ENCODE measurements at places on chromosomes 2 and 18.

GRCh38 chr2:66522611-66523376 is 87.9 kb downstream of the MEIS1 start:
- no peak for DNase-seq

- peak; percentile 13 for DNase-seq
Observed at GRCh38 chr18:11767935-11768334, 78.9 kb downstream of the GNAL start.

GRCh38 chr2:118667348-118667747 is 180.1 kb downstream of the EN1 start:
- DNase-seq: peak; percentile 57

DNA sequence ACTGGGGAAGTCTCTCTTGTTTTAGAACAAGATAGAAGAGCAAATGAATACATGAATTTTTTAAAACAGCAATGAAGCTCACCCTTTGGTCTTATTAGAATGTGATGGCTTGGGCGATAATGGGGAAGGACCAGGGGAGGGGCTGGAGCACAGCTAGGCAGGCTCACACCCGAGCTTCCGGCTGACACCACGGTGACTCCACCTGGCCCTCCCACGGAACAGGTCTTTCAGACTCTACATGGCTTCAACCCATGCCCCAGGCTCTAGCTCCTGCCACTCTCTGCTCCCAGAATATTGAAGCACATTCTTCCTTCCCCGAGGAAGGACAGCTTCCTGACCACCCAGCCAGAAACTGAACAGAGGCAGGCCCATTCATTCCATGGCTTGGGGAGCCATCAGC is 127.5 kb upstream of the AGAP1 start:
- no peak for DNase-seq

DNA sequence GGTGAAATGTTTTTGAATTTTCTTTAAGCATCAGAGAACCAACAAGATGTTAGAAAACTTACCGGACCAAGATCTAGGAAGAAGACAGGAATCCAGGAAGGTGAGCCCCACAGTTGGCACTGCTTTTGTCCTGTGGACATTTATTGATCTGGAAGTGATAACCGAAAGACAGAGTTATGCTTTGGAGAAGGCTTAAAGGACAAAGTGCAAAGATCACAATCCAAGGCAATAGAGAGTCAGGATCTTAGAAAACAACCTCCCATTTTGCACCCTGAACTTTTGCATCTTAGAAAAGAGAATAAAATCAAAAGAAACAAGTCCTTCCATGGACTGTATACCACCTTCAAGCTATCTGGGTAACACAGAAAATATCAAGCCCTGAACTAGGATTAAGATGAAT is 129.4 kb upstream of the SRD5A2 start:
- no peak for DNase-seq
